Stomach (tissue), 19 donors: ENCODE measurements at places on chromosomes 5 and 9. TPM values are rescaled to one million over a fixed set of nuclear protein-coding genes. Genes with fewer than 3 reads are reported as not detected.

DNA sequence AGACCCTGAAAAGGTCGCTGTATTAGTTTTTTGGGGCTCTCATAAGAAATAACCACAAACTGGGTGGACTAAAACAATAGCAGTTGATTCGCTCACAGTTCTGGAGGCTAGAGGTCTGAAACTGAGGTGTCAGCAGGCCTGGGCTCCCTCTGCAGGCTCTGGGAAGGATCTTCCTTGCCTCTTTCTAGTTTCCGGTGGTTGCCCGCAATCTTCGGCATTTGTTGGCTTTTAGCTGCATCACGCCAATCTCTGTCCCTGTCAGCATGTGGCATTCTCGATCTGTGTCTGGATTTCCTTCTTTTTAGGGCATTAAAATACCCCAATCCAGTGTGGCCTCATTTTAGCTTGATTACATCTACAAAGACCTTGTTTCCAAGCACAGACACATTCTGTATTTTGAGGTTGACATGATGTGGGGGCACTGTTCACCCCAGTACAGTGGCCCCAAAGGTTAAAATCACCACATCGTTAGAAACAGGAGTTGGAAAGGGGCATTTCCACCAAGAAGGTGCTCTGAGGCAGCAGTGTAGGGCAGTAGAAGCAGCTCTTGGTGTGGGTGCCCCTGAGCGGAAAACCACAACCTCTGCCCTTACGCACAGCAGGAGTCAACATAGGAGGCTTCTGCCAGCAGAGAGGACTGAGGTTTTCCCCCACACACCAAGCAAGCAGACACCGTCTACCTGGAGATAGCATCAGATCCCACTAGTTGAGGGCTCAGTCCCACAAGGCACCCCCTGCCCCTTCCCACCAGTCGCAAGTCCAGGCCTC, 13.5 kb downstream of the ZNF79 start:
- no peak overlapping the region for H3K27ac ChIP-seq
- no peaks in the 10 kb centered on the region for H3K4me1 ChIP-seq
- H3K36me3 ChIP-seq = peaks cover 100% of the 10 kb centered on the region
- no peak overlapping the region for H3K4me3 ChIP-seq
- DNase-seq = no peak

KLF4 gene
- polyA plus RNA-seq = 150 TPM

DNA sequence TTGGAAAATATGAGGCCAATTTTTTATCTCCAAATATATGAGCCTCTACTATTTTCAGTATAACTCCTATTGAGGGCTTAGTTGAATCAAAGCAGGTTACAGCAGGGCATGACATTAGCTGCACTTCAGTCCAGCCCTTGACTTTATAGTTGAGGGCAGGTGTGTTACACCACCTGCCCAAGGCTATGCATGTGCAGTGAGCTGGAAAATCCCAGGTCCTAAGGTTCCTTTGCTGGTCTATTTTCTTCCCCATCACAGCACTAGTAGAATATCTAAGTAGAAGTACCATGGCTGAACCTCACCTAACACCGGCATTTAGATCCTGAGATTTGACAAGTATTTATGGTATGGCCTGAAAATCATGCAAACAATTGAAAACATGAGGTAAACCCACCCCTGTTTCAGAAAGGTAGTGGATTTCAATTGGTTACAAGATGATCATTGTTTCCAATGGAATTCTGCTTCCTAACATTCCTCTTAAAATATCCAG, 201.1 kb downstream of the SEMA5A start:
- no peaks in the 10 kb centered on the region for H3K27me3 ChIP-seq
- H3K4me3 ChIP-seq = no peak overlapping the region
- no peaks in the 10 kb centered on the region for H3K4me1 ChIP-seq
- H3K27ac ChIP-seq = no peak overlapping the region
- DNase-seq = no peak

GRCh38 chr9:124132671-124133147, 121.1 kb downstream of the LHX2 start:
- no peaks in the 10 kb centered on the region for H3K36me3 ChIP-seq
- DNase-seq = no peak
- no peak overlapping the region for H3K27ac ChIP-seq
- H3K27me3 ChIP-seq = no peaks in the 10 kb centered on the region

- no peak overlapping the region for H3K4me3 ChIP-seq
- no peaks in the 10 kb centered on the region for H3K27me3 ChIP-seq
- peak overlapping the region; percentile 47 for H3K27ac ChIP-seq
- H3K4me1 ChIP-seq = peaks cover 5% of the 10 kb centered on the region
These were observed 227.2 kb upstream of the MAP3K1 start for GRCh38 chr5:56588131-56588487.

GRCh38 chr5:34891981-34892380, 23.3 kb downstream of the RAD1 start:
- DNase-seq = no peak
- H3K4me3 ChIP-seq = no peak overlapping the region
- no peaks in the 10 kb centered on the region for H3K27me3 ChIP-seq
- H3K4me1 ChIP-seq = no peaks in the 10 kb centered on the region
- H3K27ac ChIP-seq = no peak overlapping the region

- DNase-seq = no peak
- H3K27me3 ChIP-seq = no peaks in the 10 kb centered on the region
- peaks cover 66% of the 10 kb centered on the region for H3K36me3 ChIP-seq
- no peak overlapping the region for H3K27ac ChIP-seq
- no peak overlapping the region for H3K4me3 ChIP-seq
These were observed 402.4 kb downstream of the RAB3C start for GRCh38 chr5:58985311-58985710.

SHOC1 gene
- polyA plus RNA-seq = 0.19 TPM

- no peaks in the 10 kb centered on the region for H3K27me3 ChIP-seq
- H3K36me3 ChIP-seq = no peaks in the 10 kb centered on the region
- H3K4me1 ChIP-seq = no peaks in the 10 kb centered on the region
- no peak overlapping the region for H3K27ac ChIP-seq
- H3K4me3 ChIP-seq = no peak overlapping the region
- peak; percentile 58 for DNase-seq
These were observed 1350.1 kb upstream of the ACO1 start for GRCh38 chr9:31034311-31034710.

DNA sequence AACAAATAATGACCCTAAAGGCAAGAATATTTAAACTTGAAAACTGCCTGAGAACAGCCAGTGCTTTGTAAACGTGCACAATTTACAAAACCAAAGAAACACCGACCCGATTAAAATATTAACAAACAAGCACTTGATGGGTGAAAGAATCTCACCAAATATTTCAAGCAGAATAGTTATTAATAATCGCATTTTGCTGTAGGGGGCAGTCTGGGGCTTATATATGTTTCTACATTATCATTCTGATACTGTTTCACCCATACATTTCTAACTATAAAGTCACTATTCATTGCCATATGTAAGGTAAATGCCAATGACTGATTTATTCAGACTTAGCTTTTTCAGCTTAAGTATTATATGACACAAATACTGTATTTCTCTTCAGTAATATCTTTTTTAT, 37.7 kb downstream of the UBAP2 start:
- DNase-seq = no peak
- no peaks in the 10 kb centered on the region for H3K4me1 ChIP-seq
- H3K4me3 ChIP-seq = no peak overlapping the region
- H3K27ac ChIP-seq = no peak overlapping the region
- H3K27me3 ChIP-seq = no peaks in the 10 kb centered on the region

GRCh38 chr5:139678751-139679750, 30.9 kb downstream of the CXXC5 start:
- peaks cover 40% of the 10 kb centered on the region for H3K36me3 ChIP-seq
- H3K27me3 ChIP-seq = no peaks in the 10 kb centered on the region
- no peak overlapping the region for H3K4me3 ChIP-seq
- peak; percentile 44 for DNase-seq

GRCh38 chr5:93325946-93326345, 255.1 kb downstream of the NR2F1-AS1 start:
- no peak overlapping the region for H3K27ac ChIP-seq
- no peaks in the 10 kb centered on the region for H3K27me3 ChIP-seq
- no peak overlapping the region for H3K4me3 ChIP-seq
- no peaks in the 10 kb centered on the region for H3K36me3 ChIP-seq

CFAP157 gene
- 0.19 TPM for polyA plus RNA-seq

OR1L1 gene
- not detected for polyA plus RNA-seq
